ENCODE measurements at places on chromosomes 1 and 21.

- no peak overlapping the region for H3K4me3 ChIP-seq
- no peaks in the 10 kb centered on the region for H3K4me1 ChIP-seq
- DNase-seq = no peak
- no peak overlapping the region for H3K27ac ChIP-seq
These were observed 14.4 kb upstream of the MAGI3 start for GRCh38 chr1:113375878-113376277.

- H3K27me3 ChIP-seq = no peaks in the 10 kb centered on the region
- H3K4me1 ChIP-seq = no peaks in the 10 kb centered on the region
- no peak overlapping the region for H3K4me3 ChIP-seq
- DNase-seq = no peak
- no peaks in the 10 kb centered on the region for H3K36me3 ChIP-seq
These were observed 76.3 kb downstream of the KRTAP19-8 start for GRCh38 chr21:30962013-30962412.

DNA sequence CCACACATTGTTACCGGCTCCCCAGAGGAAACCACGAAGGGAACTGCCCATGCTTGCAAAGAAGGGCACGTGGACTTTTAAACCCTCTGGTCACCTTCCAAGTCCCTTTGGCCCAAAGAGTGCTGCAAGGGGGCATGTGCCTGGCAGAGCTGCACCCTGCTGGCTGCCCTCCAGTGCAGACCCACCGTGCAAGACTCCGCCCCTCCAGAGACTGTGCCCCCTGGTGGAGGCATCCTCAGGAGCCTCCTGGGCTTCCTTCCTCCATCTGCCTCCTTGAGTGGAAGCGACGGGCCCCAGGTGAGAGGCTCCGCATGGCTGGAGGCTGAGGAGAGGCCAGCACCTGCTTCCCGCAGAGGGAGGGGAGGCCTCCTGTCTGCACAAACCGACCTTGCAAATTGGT is 100.6 kb downstream of the CRYAA start:
- no peaks in the 10 kb centered on the region for H3K4me1 ChIP-seq
- H3K27ac ChIP-seq = no peak overlapping the region
- no peaks in the 10 kb centered on the region for H3K27me3 ChIP-seq
- peak; percentile 37 for DNase-seq

DNA sequence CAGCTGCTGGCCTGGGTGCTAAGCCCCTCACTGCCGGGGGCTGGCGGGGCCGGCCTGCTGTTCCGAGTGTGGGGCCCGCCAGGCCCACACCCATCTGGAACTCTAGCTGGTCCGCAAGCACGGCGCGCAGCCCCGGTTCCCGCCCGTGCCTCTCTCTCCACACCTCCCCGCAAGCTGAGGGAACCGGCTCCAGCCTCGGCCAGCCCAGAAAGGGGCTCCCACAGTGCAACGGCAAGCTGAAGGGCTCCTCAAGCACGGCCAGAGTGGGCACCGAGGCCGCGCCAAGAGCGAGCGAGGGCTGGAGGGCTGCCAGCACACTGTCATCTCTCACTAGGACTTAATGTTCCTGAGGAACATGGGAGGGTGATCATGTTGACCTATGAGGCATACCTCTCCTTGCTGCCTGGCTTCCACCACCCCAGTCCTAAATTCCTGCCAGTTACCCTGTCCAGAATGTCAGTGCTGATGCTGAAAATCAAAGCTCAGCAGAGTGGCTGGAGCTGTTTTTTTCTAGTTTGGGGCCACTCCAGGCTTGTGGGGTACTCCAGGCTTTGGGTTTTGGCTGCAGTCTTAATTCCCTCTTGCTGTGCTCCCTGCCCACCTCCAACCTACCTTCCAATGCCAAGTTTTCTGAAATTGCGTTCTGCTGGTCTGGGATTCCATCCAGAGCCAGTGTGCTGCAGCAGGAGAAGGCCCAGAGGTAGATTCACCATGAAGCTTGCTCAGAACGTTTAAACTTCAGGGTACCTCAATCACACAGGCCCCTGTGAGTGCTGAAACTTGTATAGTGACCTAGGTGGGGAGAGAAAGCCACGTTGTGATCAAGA is 44.2 kb upstream of the LPGAT1 start:
- no peak overlapping the region for H3K27ac ChIP-seq
- no peak for DNase-seq
- H3K4me3 ChIP-seq = no peak overlapping the region
- no peaks in the 10 kb centered on the region for H3K27me3 ChIP-seq

DNA sequence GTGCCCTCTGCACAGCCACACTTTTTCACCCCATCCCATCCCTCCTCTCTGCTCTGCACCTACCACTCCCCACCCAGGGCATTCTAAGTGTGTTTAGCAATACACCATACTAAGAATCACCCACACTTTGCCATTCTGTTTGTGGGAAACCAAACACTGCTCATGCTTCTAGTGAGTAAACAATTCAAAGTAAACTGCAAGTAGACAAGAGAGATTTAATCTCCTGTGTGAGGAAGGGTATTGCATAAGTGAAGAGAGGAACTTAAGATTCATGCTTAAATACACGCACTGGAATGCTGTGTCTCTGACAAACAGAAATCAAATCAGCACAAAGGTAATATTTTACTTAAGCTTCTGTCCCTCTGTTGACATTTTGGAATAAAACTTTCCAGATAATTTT is 4.8 kb upstream of the EDARADD start:
- no peaks in the 10 kb centered on the region for H3K4me1 ChIP-seq
- DNase-seq = no peak
- no peak overlapping the region for H3K27ac ChIP-seq
- H3K36me3 ChIP-seq = no peaks in the 10 kb centered on the region

DNA sequence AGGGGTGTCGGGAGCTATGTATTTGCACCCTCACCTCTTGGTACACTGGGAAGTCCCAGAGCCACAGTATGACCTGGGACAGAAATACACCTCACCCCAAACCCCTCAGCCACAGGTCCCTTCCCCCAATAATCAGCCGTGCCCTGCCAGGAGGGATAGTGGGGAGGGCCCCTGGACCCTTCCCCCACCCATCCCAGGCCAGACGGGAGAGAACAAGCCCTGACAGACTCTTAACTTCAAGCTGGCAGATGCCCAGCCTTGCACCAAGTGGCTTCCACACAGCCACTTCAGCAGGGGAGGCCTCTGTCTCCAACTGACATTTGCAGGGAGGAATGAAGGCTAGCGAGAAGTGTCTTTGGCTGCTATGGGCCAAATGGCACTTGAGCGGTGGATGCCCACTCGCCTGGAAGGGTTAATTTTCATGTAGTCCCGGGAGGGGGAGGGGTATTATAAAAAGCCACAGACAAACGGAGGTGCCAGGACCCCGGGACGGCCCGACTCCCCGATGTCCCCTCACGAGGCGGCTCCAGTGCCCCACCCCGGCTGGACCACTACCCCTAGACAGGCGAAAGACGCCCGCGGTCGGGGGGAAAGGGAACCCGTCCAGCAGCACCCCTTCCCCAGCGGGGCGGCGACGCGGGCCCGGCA is 495 bp downstream of the SYNC start:
- no peak overlapping the region for H3K4me3 ChIP-seq
- peaks cover 3% of the 10 kb centered on the region for H3K4me1 ChIP-seq
- no peak overlapping the region for H3K27ac ChIP-seq
